ENCODE measurements at places on chromosomes 1 and 21.

DNA sequence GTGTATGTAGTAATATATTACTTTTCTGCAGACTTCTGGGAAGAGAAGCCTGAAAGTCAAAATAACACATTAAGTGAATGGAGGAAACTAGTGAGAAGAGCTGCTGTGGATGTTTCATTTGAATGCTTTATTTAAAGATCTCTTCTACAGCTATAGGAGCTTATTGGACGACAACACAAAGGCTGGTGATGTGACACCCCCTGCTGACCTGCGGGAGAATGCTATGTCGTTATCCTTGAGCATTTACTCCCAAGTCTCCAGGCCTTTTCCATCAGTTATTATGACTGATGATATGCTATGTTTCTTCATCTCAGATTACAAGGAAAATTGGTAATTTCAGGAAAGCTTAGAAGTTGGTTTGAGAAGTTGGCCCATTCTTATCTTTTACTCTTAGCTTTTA lies 22.3 kb upstream of the PLA2G4A start:
- no peak for DNase-seq

GRCh38 chr1:232282498-232282897 lies 347.4 kb downstream of the SIPA1L2 start:
- DNase-seq, result no peak

DNA sequence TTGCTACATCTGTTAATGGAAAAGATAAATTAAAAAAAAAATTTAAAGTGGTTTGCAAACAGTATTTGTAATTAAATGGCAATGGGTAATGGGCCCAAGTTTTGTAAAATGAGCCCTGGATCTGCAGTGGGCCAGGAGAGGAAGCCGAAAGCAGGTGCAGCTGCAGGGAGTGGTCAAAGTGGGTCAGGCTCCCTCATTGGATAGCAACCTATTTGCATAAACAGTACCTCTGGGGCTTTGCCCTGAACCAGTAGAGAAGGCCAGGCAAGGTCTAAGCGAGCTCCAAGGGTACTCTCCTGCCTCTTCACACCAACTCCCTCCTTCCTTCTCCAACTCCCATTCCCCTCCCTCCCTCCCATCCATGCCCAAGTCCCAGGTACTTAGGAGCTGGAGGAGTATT lies 138.9 kb downstream of the HMGB4 start:
- no peak for DNase-seq

GRCh38 chr1:89724369-89725010 lies 91.6 kb downstream of the LRRC8C start:
- DNase-seq, result no peak

DNA sequence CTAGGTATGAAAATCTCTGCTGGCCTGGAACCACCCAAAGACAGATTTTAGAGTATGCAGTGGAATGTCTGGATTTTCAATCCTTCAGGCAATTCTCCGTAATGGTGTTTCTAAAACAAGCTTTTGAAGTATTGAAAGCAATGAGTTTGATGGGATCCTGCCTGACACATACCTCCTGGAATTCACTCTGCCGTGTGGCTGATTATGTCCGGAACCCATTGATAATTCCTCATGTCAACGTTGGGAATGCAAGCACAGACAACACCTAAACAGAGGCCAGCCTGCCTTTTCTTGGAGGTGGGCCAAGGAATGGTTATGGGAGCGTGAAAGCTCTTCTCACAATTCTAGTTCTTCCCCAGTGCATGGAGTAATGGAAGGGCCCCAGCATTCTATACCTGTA lies 168.9 kb upstream of the HMCN1 start:
- DNase-seq, result no peak

DNA sequence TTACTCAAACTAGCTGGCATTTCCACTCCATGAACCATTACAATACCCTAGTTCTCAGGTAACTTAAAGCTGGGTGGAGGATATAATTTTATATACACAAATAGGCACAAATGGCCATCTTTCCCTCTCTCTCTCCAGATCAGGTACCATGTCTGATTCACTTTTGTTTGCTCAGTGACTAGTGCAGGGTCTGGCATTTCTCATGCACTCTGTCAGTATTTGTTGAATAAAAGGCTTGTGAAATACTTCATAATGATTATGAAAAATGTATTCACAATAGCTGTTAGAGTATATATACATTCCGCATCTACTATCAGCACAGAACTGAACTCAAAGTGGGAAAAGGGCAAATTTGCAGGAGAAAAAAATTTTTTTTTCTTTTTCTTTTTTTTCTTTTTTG lies 510.2 kb upstream of the USP24 start:
- no peak for DNase-seq

GRCh38 chr21:43771698-43772424 lies 4.2 kb downstream of the CSTB start:
- no peak for DNase-seq

- no peak for DNase-seq
These were observed 20.4 kb upstream of the LAMC1 start for GRCh38 chr1:183002797-183003196.

DNA sequence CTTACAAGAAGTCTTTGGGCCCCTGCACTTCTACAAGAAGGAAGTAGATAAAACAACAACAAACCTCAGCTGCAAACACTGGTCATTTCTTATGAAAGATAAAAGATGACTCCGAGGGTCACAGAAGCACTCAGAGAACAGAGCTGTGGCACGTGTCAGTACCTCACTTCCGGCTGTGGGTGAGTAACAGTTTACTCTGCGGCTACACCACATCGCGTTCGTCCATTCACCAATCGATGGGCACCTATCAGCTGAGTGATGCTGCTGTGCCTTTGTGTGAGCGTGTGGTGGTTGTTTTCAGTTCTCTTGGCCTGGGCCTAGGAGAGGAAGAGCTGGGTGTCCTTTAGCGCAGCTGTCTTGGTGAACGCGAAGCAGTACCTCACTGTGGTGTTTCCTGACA lies 49.9 kb downstream of the COL6A1 start:
- DNase-seq, result no peak

DNA sequence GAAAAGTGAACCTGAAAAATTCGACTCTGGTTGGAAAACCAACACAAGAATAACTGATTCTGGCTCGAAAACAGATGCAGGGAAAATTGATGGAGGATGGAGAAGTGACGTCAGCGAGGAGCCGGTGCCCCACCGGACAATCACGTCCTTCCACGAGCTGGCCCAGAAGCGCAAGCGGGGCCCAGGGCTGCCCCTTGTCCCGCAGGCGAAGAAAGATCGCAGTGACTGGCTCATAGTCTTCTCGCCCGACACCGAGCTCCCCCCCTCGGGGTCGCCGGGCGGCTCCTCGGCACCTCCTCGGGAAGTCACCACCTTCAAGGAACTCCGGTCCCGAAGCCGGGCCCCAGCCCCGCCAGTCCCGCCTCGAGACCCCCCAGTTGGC lies 1.9 kb downstream of the RUSC1 start:
- DNase-seq, result no peak
